ENCODE measurements at places on chromosomes 4 and X. TPM values are rescaled to one million over a fixed set of nuclear protein-coding genes. Genes with fewer than 3 reads are reported as not detected.

The BTC gene
- polyA plus RNA-seq: 1.0 TPM

The DRD5 gene
- polyA plus RNA-seq: 0.11 TPM

The CXCL1 gene
- polyA plus RNA-seq: 37.7 TPM

The CFAP299 gene
- polyA plus RNA-seq: 0.18 TPM

The CHST7 gene
- polyA plus RNA-seq: 2.6 TPM

The FREM3 gene
- polyA plus RNA-seq: 0.23 TPM

The KLHL4 gene
- 0.16 TPM for polyA plus RNA-seq

The PCDH11X gene
- polyA plus RNA-seq: 0.02 TPM

The SOX3 gene
- polyA plus RNA-seq: 0.02 TPM

The FAM149A gene
- 1.9 TPM for polyA plus RNA-seq

The ARL9 gene
- 0.27 TPM for polyA plus RNA-seq

The MTNR1A gene
- polyA plus RNA-seq: not detected

The RAB33A gene
- 7.7 TPM for polyA plus RNA-seq

The KCNE5 gene
- 0.34 TPM for polyA plus RNA-seq

The MAB21L2 gene
- 0.82 TPM for polyA plus RNA-seq

The HTN1 gene
- polyA plus RNA-seq: 2.7 TPM

The MAGEB2 gene
- 0.05 TPM for polyA plus RNA-seq

The THAP9 gene
- polyA plus RNA-seq: 6.0 TPM

The SMARCA5 gene
- polyA plus RNA-seq: 26.4 TPM

The IDH3G gene
- 39.2 TPM for polyA plus RNA-seq

The GAGE12J gene
- not detected for polyA plus RNA-seq

The FAM9B gene
- 0.11 TPM for polyA plus RNA-seq

The PRSS12 gene
- polyA plus RNA-seq: 3.3 TPM

The ZRSR2 gene
- 30.0 TPM for polyA plus RNA-seq

The ESX1 gene
- 0.05 TPM for polyA plus RNA-seq

The RLIM gene
- polyA plus RNA-seq: 10.3 TPM

The SATL1 gene
- polyA plus RNA-seq: 0.02 TPM

The NOX1 gene
- polyA plus RNA-seq: 1.4 TPM

The TCEAL1 gene
- polyA plus RNA-seq: 55.7 TPM

The SHISA3 gene
- 0.71 TPM for polyA plus RNA-seq

The TMPRSS11E gene
- 1.6 TPM for polyA plus RNA-seq

The DSPP gene
- polyA plus RNA-seq: 0.05 TPM

The APLN gene
- 0.32 TPM for polyA plus RNA-seq

The JAKMIP1 gene
- polyA plus RNA-seq: 1.5 TPM

The F8A1 gene
- 32.2 TPM for polyA plus RNA-seq

The TKTL1 gene
- polyA plus RNA-seq: 0.43 TPM

The TENM3 gene
- 2.1 TPM for polyA plus RNA-seq

The SPACA5 gene
- polyA plus RNA-seq: 0.71 TPM

The WWC2 gene
- 2.5 TPM for polyA plus RNA-seq

The TLL1 gene
- polyA plus RNA-seq: 0.59 TPM

The BST1 gene
- polyA plus RNA-seq: 2.9 TPM

The TKTL2 gene
- polyA plus RNA-seq: 0.02 TPM

The ZNF711 gene
- polyA plus RNA-seq: 20.6 TPM

The TRMT2B gene
- polyA plus RNA-seq: 15.7 TPM

The CXCL11 gene
- 9.6 TPM for polyA plus RNA-seq

The ABCB7 gene
- 17.8 TPM for polyA plus RNA-seq

The AR gene
- polyA plus RNA-seq: 1.7 TPM

The HSD17B13 gene
- polyA plus RNA-seq: 0.43 TPM

The GJB1 gene
- 0.11 TPM for polyA plus RNA-seq

The NEIL3 gene
- 3.6 TPM for polyA plus RNA-seq

The ARMCX2 gene
- polyA plus RNA-seq: 19.6 TPM

Measured in thymus (tissue), 14 donors.